ENCODE measurements at places on chromosomes 3 and 15.

DNA sequence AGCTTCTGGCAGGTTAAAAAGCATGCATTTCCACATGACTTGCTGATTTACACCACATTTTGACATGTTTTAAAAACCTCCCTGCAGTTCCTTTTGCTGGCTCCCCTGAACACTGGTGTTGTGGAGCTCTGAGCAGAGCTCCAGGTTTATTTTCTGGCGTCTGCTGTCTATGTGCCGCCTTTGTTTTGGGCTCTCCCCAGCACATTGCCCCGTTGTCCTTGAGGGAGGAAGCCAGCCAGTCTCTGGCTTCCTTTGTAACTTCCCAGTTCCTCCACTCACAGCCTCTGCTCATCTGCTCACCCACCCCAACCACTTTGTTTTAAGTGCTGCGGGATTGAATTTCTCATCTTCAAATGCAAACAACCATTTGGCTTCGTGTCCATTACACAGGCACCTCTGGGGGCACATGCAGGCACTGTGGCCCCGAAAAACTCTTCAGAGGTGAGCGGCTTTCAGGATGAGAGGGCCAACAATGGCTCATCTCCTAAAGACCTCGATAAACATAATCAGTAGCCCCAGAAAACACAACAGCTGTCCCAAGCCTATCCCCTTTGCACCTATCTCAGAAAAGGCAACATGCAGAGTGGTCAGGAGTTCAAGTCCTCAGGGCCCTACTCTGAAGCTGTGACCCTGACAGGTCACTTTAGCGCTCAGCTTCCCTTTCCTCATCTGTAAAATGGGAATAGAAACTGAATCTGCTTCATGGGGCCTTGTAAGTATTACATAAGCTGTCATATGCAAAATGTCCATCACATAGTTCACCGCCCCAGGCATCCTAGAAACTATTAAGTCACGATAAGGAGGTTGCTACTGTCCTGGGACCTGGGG lies 1.3 kb upstream of the MEF2A start:
- DNase-seq = no peak

GRCh38 chr3:111737706-111738086 lies 121.4 kb upstream of the PHLDB2 start:
- DNase-seq = no peak

DNA sequence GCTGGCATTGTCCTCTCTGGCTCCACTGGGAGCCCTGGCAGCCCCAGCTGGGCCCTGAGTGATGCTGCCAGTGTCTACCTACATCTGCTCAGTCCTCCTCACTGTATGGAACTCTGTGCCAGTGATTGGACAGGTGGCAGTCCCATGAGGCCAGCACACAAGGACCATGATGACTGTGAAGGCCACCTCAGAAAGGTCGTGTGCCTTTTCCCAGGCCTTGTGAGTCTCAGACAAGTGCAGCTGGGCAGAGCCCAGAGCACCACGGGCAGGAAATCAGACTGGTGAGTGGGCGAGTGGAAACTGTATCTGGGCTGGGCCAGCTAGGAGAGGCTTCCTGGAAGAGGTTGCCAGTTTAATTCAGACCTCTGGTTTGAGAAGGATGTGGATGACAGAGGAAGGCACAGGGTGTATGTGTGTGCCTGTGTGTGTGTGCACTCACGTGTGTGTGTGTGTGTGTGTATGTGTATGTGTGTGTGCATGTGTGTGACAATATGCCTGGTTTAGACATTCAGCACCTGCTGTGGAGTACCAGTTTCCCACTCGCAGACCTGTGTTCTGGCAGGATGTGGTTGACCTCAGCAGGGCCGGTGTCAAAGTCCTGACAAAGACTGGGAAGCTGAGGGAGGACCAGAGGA lies 7.0 kb downstream of the MAPKAPK3 start:
- peak; percentile 53 for DNase-seq

- no peak for DNase-seq
These were observed 153.9 kb downstream of the PDZRN3 start for GRCh38 chr3:73470860-73471259.

DNA sequence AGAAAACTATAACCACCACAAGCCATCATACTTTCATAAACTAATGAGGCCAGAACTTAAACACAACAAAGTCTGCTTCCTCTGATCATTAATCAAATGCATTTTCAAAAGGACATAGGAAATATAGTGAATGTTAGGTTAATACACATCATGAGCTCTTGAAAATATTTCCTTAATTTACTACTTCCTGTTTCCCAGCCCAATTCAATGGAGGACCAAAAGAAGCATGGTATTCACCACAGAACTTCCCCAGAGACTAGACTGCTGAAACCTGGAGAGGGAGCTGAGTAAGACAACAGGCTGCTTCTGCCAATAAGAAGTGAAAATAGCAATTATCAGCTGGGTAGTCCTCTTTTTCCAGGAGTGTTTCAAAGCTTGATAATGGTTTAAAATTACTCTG lies 250.3 kb downstream of the ULK4 start:
- no peak for DNase-seq

DNA sequence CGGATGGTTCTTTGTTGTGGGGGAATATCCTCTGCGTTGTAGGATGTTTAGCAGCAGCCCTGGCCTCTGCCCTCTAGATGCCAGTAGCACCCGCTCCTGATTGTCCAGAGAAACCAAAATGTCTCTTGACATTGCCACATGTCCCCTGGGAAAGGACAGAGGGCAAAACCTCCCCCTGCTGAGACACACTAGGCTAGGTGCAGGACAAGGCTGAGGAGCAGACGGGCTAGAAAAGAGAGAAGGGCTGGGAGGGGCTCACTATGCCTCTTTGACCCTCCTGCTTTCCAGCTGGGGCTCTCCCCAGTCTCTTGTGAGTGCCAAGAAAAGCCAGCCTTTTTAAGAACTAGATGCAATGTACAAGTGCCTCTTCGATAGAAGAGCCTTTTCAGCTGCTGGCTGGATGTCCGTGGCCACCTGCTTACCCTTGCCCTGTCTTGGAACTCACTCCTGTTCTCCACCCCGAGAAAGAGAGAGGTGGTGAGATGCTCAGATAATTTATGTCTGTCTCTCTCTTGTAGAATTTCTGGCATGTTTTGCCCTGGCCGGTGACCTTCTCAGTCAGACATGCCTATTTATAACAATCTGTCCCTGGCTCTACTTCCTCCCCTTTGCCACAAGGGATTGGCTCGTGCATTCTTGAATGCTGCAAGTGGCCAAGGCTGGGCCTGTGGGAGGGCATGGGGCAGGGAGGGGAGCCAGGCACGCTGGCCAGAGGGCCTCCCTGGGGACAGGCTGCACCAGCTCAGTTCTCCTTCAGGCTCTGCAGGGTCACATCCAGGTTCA lies 142.6 kb downstream of the RPLP1 start:
- no peak for DNase-seq

DNA sequence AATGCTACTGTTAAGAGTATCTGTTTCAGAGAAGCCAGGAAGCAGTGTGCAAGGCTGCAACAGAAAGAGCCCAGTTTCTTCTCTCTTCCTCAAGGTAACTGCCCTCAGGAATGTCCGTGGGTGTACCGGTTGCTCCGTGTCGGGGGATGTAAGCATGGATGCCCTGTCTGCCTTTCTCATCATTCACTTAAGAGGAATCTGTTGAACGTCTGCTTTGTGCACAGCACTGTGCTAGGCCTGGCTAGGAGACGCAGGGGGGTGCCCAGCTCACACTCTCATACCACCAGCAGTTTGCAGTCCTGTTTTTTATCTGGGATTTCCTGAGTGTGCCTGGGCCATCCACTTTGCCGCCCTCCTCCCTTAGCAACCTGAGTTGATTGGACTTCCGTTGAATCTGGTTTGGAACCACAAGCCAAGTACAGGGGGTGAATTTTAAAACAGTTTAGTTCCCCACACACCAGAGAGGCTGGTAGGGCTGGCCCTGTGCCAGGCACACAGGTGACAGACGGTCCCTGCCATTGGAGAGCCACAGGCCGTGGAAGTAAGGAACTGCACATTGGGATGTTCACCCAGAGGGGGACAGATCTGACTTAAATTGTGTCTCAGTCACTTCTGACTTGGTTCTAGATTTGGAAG lies 11.2 kb downstream of the BOC start:
- DNase-seq = no peak

GRCh38 chr15:58249646-58250312 lies 111.6 kb downstream of the AQP9 start:
- DNase-seq = no peak

- no peak for DNase-seq
These were observed 818.8 kb upstream of the NR2F2 start for GRCh38 chr15:95511671-95512070.

DNA sequence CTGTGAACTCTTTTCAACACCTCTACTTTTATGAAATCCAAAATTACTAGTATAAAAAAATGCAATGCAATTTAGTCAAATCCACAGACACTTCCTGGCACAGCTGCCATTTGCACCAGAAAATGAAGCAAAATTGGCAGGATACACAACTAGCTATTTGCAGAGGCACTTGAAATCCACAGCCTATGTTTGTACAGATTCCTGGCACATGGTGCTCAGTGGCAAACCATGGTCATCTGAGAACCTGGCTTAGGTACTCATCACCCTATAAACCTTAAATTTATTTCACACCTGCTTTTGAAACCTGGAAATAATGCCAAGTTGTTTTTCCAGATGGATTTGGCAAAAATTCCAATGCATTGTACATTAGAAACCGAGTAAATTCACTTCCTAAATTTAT lies 20.2 kb upstream of the PPM1L start:
- no peak for DNase-seq

DNA sequence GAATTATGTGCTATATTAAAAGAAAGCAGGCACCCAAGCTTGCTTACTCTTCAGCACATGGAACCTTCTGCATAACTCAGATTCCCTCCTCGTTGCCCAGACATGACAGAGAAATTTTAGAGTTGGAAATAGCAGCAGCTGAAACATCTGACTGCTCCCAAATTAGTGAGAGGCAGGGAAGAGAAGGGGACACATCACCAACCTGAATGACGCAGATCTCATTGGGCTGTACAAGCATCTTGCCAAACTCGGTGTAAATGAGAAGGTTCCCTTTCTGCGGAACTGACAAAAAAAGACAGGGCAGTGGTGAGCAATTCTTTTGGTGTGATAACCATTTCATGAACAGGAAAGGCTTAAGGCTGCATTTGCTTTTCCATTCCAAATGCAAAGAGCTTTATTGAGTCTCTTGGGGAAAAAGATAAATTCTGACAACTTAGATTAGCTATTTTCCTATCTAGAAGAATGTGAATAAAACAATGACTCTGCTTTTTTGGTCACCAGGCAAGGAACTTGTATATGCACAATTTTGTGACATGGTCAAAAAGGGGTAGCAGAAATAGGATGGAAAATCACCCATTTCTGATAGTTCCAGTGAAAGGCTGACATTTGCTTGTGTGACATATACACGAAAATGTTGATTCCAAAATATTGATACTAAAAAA lies 35.1 kb downstream of the HGD start:
- no peak for DNase-seq

- peak; percentile 83 for DNase-seq
These were observed 5.8 kb downstream of the PRRT3 start for GRCh38 chr3:9946112-9947024.

GRCh38 chr3:151210676-151211381 lies 7.8 kb upstream of the GPR171 start:
- no peak for DNase-seq

DNA sequence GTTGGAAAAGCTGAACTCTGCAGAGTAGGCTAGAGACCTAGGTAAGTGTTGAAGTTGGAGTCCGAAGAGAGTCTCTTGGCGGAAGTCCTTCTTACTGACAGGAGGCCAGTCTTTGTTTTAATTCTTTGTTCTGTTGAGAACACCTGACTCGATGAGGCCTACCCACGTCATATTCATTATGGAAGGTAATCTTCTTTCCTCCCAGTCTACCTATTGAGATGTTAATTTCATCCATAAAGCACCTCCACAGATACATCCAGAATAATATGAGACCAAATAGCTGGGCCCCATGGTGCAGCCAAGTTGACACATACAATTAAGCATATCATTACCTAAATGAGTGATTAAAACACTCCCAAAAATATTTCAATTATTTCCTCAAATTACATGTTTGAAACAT lies 515.5 kb downstream of the CADM2 start:
- no peak for DNase-seq

DNA sequence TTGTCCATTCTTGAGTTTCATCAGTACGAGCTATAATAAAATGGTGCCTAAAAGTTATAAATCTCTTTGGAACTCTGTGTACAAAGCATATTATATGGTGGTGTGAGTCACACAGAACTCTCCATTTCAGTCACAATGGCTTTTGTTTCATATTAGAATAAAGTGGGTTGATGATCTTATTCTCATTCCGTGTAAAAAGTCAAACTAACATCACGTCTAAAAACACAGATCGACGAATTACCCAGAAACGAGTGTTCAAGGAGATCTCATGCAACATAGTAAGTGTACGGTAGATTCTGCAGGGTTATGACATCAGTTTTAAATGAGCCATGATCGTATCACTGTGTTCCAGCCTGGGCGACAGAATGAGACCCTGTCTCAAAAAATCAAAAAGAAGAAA lies 122.4 kb downstream of the FOXP1 start:
- no peak for DNase-seq

DNA sequence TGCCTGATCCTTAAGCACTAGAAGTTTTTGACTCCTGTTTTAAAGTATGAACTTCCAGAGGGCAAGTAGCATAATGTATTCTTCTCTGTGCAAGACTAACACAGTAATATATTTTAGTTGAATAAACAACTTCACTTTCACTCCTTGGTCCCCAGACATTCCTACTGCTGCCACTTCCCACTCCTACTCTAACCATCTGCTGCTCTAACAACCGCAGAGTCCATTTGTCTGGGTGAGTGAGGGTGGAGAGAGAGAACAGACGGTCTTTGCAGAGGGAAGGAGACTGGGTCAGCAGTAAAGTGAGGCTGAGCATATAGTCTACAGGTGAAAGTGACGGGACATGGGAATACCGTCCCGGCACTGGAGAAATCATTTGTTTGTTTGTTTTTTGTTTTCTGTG lies 301.0 kb upstream of the SLCO3A1 start:
- no peak for DNase-seq
